Pancreas (tissue), 10 donors: ENCODE measurements at places on chromosomes 5 and 9.

DNA sequence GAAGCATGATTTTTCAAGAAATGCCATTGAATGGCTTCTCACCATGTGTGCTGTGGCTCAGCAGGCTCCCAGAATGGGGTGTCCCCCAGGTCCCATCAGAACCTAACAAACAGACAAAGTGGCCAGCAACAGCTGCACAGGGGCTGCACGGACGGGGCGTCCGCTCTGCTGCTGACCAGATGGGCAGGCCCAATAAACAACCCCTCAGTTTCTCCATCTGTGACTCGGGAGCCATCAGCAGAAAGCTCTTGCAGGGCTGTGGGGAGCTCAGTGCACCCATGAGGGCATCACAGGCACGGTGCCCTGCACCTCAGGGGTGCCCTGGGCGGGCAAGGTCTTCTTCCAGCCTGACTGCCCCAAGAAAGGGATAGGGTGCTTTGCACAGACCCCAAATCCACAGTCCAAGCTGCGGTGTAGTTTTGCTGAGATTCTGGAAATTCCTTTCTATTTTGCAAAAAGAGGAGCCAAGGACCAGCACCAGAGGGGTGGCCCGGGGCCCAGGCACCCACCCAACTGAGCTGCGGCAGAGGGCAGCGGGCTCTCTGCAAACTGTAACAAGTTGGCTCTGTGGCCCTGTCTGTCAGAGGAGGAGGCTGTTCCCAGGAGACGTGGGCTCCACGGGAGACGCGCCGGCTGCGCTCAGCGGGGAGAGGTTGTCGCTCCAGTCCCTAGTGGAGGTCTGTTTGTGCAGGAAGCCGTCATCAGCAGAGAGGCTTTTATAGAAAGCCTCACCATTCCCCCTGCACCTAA lies 138.7 kb upstream of the PPP1R26 start:
- no peak for DNase-seq

- DNase-seq, result no peak
Observed at GRCh38 chr5:171897231-171897630, 109.2 kb downstream of the FBXW11 start.

- DNase-seq, result no peak
Observed at GRCh38 chr5:126869005-126869451, 92.1 kb downstream of the LMNB1 start.

DNA sequence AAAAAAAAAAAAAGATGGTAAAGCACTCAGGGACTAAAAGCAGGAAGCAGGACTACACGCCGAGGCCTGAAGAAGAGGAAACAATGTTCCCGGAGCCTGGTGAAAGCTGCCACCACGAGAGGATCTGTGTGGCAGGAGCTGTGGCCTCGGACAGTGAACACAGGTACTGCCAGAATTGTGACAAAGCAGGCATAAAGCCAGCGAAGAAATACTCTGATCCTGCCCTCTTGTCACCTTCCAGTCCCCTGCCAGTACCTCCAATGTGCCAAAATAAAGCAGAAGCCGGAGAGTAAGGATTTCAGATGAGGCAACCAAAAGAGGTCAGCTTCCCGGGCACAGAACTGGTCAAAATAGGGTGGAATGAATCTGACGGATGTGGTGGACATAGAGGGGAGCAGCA lies 211.5 kb upstream of the TARS1 start:
- no peak for DNase-seq

GRCh38 chr5:139138809-139139208 lies 59.4 kb downstream of the SIL1 start:
- DNase-seq, result no peak

DNA sequence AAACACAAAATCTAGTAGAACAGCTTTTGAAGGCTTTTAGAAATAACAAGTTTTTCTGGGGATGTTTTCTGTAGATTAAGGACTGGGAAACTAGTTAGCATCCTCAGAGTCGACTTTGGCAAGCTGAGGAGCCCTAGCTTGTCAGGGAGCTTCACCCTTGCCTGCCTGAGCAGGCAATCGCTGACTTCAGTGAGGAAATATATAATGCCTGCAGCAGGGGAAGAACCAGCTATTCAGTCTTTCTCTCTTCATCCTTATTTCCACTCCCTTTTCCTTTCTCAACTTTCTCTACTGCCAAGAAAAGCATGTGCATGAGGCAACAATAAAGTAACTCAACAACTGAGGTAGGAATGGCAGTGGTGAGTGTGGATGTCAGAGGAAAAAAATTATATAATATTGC lies 54.7 kb downstream of the PLK2 start:
- no peak for DNase-seq

- no peak for DNase-seq
Observed at GRCh38 chr5:132622608-132623007, 35.4 kb upstream of the IL13 start.

DNA sequence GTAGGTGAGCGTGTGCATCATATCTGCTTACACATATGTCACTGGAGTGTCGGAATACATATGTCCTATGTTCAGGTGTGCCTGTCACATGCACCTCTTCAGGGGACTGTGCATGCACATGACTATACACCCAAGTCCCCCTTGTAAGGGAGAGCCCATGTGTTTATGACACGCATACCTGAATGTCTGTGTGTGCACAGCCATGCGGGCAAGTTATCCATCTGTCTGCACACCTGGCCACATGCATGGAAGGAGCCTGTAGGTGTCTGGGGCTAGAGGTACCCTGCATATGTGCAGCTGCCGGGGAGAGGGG lies 622 bp upstream of the RGS14 start:
- no peak for DNase-seq

- no peak for DNase-seq
Observed at GRCh38 chr9:37801959-37802711, 1.5 kb downstream of the DCAF10 start.

DNA sequence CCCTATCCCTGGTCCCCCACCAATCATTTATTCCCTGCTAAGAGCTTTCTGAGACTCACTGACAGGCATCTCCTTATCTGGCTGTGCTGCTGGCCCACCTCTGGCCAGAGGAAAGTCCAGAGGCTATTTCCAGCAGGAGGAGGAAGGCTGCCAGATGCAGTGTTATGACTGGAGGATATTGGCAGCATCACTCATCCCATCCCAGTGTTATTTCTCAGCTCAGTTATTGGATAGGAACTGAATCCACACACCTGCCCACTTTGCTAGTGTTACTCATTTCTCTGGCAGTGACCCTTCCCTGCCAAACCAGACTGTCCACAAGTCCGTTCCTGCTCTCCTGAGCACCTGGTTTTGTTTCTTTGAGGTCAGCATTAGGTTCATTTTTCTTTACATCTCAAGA lies 228.2 kb downstream of the GRIA1 start:
- DNase-seq, result no peak

GRCh38 chr9:104027295-104027694 lies 66.8 kb upstream of the SMC2 start:
- no peak for DNase-seq

DNA sequence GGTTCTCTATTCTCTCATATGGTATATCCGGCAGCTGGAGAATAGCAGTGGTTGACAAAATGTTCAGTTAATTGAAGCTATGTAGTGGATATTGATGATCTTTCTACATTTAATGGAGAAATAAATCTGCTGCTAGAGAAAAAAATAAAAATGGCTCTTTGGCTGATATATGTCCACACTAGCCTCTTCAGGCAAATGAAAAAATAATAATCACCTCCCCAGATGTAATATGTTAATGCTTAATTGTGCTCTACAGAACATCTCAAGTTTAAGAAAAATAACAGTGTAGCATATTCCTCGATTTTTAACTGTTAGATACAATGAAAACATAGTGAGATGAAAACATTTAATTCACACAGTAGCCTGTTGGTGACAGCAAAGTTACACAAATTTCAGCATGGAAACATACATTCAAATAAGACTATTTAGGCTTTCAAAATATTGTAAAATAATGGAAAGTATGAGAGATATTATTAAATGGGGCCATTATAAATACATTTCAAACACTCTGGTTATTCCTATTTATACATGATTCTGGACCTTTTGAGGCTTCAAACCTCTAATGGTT lies 543.0 kb downstream of the MAT2B start:
- no peak for DNase-seq

DNA sequence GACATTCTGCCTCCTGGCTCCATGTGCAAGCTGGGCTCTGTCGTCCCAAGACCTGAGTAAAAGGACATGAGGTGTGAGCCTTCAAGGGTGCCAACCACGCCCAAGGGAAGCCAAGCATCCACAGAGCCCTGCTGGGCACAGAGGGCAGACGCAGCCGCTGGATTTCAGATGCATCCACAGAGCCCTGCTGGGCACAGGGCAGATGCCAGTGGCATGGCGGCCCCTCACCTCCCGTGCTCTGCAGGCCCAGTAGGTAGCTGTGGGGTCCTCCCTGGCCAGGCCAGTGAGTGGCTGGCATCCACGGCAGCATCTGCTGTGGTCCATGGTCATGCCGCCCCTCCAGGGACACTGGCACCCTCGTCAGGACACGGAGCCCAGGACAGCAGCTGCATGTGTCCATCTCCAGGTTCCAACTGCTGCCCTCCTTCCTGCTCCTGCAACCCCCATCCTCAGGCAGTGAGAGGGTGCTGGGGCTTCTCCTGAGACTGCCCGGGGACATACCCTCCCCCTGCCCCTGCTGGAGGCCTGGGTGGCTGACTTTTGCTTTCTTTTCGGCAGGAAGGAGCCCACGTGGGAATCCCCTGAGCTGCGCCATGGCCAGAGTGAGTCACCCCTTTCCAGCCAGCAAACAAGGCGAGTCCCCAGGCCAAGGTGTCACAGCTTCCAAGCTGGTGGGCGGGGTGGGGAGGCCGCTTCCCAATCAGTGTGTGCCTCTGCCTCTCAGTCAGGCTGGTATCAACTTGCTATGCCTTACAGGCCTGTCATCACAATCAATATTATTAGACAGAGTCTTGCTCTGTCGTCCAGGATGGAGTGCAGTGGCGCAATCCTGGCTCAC lies 4.0 kb upstream of the TRAF2 start:
- peak; percentile 74 for DNase-seq

- no peak for DNase-seq
Observed at GRCh38 chr5:27612161-27612560, 573.8 kb upstream of the CDH9 start.

DNA sequence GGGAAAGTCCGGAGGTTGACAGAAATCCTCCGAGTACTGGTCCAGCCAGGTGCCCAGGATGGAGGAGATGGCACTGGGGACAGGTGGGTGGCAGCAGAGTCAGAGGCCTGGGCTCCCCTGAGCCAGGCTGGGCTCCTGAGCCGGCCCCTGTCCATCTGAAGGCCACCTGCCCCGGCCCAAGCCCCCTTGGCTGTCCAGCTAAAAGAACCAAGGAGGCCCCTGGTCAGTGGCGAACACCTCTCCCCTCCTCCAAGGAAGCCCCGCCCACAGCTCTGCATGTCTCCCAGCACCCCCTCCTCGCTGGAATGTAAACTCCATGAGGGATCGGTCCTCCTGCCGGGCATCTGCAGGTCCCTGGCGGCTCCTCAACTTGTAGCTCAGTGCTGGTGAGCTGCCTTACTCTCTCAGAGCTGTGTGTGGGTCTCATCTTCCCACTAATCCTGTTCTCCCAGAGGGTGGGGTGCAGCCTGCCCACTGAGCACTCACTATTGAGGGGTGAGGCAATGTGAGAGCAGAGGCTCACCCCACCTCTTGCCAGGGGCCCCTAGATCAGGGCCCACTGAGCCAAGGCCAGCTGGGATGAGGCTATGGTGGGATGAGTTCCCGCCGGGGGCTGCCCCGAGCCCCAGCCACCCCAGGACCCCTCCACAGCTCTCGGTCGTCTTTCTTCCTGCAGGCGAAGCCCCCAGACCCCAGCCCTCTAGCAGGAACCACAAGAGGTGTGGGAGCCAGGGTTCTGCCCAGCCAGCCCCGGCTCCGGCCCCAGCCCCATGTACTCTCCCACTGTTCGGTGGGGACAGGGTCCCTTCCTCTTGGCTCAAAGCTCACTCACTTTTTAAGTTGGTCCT lies 12.0 kb downstream of the RALGDS start:
- DNase-seq, result peak; percentile 62

- no peak for DNase-seq
Observed at GRCh38 chr9:26228273-26228672, 550.0 kb upstream of the TUSC1 start.

GRCh38 chr5:172149073-172149472 lies 39.0 kb downstream of the STK10 start:
- no peak for DNase-seq

- DNase-seq, result no peak
Observed at GRCh38 chr5:101687349-101687985, 608.6 kb downstream of the SLCO4C1 start.

- no peak for DNase-seq
Observed at GRCh38 chr9:72271613-72272478, 93.2 kb downstream of the ZFAND5 start.

DNA sequence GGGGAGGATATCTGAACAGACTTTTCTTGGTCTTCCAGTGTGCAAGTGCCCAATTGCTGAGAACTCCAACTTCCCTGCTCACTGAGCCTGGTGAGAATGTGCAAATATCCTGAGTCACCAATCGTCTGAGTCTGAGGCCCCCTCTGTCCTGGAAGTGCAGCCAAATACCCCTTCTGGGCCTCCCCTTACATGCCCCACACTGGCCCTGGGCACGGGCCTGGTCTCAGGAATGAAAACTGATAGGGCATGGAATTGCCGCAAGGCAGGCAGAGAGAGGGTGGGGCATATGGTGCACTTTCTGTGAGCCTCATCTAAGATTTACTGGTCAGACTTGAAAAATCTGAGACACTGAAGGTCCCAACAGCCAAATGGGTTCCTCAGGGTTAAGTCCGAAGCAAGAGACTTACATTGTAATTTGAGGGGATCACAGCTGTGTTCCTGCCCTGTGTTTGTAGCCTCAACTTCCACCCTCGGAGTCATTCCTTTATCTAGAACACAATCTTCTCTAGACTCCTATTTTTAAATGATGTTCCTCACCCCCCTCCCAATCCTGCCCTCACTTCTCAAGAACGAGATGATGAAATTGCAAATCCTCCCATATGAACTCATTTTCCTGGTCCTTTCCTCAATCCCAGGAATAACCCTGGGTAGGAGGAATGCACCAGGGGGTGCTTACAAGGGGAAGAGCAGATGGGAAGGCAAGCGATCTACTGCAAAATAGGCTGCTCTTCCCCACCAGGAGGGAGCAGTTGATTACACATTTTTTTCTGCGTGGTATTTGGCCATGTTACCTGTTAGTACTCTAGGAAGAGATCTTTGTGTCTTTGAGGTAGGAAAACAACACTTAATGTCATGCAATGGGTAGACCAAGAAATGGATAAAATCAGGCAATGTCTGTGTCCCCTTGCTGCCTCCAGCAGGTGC lies 34.6 kb upstream of the ARHGAP26 start:
- DNase-seq, result no peak

DNA sequence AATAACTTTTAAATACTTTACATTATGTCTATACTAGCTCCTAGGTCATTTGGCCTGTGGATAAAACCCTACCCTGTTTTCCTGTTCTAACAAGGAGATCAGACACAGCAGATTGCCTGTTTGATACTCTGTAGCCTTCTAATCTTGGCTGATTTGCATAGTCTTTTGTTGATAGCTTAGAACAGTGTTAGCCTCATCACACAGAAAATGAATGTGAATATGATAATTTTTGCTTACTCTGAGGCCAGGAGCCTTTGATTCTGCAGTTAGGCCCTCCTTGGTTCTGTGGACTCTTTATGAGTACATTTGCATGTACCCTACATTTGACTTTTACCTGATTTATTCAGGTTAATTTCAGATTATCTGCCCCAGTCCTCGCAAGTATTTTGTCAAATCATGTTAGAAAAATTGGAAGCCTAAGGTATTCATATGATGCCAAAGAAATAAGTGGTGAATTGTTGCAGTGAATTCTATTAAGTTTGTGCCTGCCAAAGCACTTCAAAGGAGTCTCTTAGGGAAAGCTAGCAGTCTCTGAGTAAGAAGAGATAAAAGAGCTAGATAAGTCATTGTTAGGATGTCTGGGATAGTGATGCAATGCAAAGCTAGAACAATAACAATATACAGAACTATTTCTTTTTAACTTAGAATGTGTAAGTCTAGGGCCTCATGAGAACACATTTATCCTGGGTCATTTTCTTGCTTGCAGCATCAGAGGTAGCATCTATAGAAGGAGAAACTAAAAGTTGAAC lies 56.4 kb downstream of the SCAMP1 start:
- no peak for DNase-seq
